ENCODE measurements at places on chromosomes 11 and 22.

- DNase-seq: no peak
These were observed 238.0 kb upstream of the NARS2 start for GRCh38 chr11:78812513-78813293.

GRCh38 chr11:27276141-27276540, 86.9 kb downstream of the CCDC34 start:
- DNase-seq: no peak

DNA sequence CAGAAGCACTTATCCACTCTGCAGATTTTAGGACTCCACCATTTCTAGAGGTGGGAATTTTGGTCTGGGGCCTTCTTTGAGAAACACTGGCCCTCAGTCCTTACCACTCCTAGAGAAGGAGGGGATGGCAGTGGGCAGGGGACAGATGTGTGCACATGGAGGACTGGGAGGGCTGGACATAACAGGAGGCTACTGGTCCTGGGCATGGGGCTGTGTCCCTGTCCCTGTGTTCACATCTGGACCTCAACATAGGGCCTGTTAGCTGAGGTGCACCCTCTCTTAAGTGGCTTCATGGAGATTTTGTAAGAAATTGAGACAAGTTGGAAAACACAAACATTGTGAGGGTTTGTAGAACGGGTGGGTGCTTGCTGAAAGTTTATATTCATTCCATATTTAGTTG, 103.4 kb downstream of the ATXN10 start:
- DNase-seq: no peak

DNA sequence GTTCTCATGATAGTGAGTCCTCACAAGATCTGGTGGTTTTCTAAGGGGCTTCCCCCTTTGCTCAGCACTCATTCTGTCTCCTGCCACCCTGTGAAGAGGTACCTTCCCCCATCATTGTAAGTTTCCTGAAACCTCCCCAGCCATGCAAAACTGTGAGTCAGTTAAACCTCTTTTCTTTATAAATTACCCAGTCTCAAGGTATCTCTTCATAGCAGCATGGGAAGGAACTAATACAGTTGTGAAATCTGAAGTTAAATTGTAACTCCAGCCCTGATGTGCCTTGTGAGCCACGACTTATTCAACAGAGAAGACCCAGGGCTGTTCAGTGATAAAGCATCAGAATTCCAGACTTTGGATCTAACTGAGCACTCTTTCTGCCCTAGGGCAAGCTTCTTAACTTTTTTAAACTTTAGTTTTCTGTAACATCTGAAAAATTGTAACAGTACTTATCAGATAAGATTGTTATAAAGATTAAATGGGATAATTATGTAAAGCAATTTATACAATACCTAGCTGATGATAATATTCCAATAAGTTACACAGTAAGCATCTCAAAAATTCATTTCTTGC, 220.0 kb downstream of the TRPC6 start:
- DNase-seq: no peak

DNA sequence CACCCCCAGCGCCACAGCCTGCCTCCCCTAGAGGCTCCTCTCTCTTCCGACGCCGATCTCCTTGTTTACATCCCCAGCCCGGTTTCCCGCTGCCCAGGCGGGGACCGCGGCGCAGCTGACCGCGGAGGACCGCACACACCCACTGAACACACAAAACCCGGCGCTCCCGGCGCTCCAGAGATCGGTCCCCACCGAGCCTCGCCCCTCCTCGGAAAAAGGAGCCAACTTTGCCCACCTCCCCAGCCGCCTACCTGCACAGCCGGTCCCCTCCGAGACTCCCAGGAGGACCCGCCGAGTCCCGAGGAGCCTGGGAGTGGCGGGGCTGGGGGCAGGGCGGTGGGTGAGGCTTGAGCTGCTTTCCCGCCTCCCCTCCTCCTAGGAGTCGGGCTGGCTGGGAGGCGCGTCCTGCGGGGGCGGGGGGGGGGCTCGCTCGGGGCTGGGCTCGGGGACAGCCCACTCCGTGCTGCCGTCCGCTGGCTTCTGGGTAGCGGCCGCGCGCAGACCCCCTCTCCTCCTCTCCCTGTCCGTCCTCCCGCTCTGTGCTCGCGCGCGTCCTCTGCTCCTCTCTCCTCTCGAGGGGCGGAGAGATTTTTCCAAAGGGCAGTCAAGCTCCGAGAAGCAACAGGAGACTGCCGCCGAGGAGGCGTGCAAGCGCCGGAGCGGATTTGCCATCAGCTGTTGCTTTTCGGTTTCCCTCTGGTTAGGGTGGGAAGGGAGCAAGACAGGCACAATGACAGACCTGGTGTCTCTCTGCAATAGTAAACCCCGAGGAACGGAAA, at the start of gene FXYD6:
FXYD6 (minus strand) TSS at position 318 of the 779 bp plus-strand sequence. CDS start 33,882 bp downstream, outside the sequence.
- DNase-seq: no peak

- DNase-seq: no peak
These were observed 11.2 kb downstream of the GAL start for GRCh38 chr11:68695531-68695930.

DNA sequence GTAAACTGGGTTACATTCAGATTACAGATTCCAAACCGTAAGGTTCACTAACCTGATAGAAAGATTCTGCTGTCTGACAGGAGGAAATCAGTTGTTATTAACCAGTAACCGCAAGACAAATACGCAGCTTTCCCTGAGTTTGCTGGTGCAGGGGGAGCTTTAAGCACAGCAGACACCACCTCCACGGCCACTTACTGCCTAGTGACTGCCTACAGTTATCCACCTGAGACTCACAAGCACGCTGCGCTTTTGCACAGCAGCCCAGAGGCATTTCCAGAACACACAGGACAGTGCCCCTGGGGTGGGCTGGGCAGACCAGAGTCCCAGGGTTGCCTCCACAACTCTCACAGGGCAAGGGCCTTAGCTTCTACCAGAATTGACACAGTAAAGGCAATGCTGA, 90.9 kb downstream of the CTTN start:
- no peak for DNase-seq

DNA sequence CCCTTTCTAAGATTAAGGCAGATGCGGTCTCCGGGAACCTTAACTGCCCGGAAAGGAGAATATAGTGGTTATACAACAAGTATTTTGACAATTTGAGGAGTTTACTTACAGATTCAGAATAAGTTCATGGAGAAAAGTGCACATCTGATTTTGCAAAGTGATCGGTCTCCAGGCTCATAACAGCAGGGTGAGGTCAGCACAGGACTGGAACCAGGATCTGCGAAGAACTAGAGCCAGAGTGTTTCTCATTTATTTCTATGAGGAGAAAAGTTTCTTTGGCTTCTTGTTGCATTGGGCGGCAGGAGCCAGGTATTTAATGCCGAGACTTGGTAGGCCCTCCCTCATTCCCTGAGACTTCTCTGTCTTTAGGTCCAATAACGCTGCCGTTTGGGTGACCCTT, 3.7 kb downstream of the ADAMTS15 start:
- DNase-seq: no peak

DNA sequence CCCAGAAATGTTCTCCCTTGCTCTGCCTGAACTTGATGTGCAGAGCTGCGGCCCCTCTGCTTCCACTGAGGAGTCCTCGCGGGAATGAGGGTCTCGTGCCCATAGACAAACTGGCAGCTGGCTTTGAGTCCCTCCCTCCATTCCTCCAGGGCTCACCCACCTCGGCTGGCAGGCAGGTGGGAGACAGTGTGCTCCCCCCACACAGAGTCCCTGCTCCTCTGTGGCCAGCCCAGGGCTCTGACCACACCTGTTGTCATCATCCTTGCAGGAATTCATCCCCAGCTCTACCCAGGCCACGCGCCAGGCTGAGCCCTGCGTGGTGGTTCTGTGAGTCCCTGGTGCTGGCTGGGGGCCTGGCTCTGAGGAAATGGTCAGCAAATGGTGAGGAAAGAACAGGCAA, 521.9 kb downstream of the TBC1D22A start:
- no peak for DNase-seq

GRCh38 chr22:38114484-38115398, 4.3 kb upstream of the BAIAP2L2 start:
- peak; percentile 65 for DNase-seq

Measured in activated T-cell treated with anti-CD3 and anti-CD28 coated beads for 24 hours (primary cell).